Choroid plexus epithelial cell (primary cell): ENCODE measurements at places on chromosomes 1 and 21.
A peak's percentile ranks its signal among the peaks of the same experiment; 100 is the strongest.

DNA sequence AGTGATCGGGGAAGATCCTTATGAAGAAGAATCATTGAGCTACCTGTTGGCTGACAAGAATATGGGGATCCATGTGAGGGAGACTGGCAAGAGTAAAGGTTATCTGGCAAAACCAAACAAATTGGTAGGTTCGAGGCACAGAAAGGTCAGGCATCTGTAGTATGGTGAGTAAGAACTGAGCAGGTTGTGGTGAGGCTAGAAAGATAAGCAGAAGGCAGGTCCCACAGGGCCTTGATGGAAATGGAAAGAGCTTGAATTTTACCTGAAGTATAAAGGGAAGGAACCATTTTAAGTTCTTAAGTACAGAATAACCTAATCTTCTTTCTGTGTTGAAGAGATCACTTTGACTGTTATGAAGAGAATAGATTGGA lies 11.1 kb downstream of the PTPRC start:
- DNase-seq = no peak

- peak; percentile 58 for DNase-seq
Observed at GRCh38 chr1:198496216-198497143, 44.0 kb downstream of the ATP6V1G3 start.

DNA sequence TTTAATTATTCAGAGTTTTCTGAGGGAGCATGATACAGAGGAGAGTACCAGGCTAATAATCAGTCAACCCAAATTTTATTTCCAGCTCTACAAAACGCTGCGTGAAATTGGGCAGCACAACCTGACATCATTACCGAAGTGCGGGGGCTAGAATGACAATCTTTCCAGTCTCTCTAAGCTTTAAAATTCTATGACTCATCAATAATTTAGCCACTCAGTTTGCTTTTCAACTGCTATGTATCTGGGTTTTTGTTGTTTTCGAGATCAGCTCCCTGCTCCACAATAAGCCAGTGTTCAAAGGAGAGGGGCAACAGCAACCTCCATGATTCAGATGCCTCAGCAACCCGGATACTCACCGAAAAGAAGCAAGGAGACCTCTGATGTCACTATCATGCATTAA lies 13.9 kb downstream of the SORT1 start:
- DNase-seq = no peak

DNA sequence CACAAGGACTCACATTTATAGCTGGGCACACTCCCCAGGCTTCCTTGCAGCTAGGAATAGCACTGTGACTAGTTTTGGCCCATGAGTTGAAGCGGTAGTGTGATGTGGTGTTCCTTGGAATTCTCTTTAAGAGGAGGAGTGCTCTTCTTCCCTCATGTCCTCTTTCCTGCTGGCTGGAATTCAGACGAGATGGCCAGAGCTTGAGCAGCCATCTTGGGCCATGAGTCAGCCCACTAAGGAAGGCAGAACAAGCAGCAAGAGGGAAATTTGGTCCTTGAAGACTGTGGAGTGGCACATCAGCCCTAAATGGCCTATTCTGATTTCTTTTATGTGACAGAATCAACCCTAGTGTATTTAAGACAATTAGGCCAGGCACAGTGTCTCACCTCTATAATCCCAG lies 20.0 kb downstream of the HTR6 start:
- DNase-seq = no peak

- no peak for DNase-seq
Observed at GRCh38 chr1:26159743-26160039, 812 bp downstream of the FAM110D start.
